Stimulated activated CD8-positive, alpha-beta memory T cell treated with anti-CD3 and anti-CD28 coated beads, Interleukin-7, amount 100 ng/mL, for 1 hour (primary cell): ENCODE measurements at places on chromosomes 1 and 21.

DNA sequence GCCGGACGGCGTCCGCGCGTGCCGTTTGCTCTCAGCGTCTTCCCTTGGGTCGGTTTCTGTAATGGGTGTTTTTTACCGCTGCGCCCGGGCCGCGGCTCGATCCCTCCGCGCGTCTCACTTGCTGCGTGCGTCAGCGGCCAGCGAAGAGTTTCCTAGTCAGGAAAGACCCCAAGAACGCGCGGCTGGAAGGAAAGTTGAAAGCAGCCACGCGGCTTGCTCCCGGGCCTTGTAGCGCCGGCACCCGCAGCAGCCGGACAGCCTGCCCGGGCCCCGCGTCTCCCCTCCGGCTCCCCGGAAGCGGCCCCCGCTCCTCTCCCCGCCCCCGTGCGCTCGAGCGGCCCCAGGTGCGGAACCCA is 159.8 kb downstream of the RUNX1 start:
- peak; percentile 35 for DNase-seq

DNA sequence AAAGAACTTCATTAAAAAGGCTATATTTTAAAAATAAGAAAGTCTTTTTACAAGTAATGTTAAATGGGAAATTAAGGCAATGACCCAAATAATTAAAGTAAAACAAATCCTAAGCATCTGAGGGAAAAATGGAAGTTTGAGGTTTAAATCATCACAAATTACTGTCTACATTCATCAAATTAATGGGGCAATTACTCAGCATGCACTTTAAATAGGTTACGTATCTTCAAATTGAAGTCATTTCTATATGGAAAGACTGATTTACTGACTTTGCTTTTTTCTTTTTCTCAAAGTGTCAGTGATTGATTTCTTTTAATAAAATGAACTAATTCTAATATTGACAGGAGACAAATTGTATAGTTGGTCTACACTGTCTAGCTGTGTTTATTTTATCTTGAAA is 1452.3 kb downstream of the NCAM2 start:
- DNase-seq: no peak

DNA sequence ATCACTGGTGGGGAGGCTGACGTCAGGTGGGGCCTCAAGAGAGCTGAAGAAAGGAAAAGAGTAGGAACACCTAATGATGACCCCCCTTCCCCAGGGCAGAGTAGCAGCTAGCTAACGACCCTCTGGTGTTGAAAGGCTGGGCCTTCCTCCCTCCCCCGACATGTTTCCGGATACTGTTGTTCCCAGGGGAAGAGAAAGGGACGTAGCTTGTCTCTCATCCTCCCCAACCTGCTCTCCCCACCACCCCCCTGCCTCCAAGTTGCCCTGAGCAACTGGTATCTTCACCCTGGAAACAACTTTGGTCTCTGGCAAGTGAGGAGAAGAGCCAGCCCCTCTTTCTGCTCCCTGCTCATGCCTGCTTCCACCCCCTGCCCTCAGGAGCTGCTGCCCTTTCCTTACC is 2.4 kb downstream of the SEMA6C start:
- no peak for DNase-seq

- no peak for DNase-seq
Measured at GRCh38 chr1:179327679-179328078, 34.1 kb downstream of the SOAT1 start.

- DNase-seq: no peak
Measured at GRCh38 chr21:42632771-42633690, 20.4 kb upstream of the PDE9A start.

DNA sequence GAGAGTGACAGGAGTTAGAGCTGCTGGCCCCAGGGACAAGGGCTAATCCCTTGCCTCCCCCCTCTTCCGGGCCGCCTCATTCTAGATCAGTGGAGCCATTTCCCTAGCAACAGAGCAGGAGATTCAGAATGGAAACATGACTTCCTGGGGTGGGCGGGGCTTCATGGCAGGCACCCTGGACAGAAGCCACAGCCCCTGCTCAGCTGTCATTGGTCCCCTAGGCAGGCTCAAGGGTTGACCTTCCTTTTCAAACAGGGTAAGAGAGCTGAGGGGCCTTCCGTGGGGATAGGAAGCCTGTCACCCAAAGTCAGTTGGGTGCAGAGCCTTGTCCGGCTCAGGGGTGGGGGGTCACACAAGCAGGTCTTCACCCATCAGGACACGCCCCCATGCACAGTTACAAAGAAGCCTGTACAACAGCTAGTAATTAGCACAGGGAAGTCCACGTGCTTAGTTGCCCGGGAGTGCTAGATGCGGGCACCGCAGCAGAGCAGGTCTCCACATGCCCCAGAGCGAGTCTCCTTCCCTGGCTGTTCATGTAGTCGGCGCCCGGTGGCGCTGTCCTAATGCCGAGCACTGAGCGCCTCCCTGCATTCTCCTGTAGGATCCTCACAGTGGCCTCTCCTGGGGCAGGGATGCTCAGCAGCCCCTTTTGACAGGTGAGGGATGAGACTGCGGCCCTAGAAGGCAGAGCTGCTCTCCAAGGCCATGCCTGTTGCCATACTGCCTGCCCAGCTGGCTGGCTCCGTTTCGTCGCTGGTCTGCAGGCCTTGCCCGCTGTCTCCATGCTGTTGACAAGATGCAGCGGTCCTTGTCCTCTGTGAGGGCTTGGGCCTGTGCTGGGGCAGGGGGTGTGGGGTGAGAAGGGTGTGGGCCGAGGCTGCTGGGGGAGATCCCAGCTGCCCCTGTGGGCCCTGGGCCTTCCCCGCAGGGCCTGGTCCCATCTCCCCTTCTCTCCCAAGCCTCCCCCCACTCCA is 5.1 kb downstream of the TMEM201 start:
- no peak for DNase-seq

DNA sequence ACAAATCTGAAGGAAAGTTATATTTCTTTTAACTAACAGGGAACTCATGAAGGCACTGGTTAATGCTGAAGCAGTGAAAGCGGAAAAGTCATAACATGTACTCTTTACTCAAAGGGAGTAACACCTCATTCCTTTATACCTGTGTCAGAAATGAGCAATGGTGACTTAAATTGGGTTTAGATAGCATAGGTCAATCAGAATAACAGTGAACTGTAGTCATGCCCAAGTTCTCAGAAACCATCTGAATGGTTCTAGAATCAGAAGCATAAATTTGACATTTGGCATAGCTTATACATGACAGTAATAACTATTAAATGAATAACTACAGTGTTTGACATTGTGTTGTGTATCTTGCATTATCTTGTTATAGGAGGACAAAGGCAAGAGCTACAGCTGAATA is 382.0 kb downstream of the NUF2 start:
- no peak for DNase-seq

DNA sequence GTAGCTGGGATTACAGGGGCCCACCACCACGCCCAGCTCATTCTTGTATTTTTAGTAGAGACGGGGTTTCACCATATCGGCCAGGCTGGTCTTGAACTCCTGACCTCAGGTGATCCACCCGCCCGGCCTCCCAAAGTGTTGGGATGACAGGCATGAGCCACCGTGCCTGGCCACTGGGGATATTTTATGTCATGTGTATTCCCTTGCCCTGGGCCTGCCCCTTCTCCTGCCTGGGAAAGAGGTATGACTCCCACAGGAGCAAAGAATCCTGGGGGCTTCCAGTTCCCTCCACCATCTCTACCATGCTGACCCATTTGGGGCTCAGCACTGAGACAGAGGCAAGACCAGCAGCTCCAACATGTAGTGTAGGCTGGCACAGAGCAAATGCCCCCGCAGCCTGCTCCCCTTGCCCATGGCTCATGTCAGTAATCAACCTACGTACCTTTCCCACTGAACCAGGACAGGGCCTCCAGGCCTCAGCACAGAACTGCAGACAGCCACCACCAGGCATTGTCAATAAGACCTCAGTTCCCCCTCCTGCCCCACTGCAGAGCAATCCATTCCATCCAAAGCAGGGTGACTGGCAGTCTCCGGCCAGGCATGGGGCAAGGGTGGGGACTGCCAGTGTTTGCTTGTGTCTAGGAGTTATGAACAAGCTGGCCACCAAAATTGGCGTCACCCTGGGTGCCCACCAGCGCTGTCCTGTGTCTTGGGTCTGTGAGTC is 35.2 kb downstream of the BMP8A start:
- no peak for DNase-seq

DNA sequence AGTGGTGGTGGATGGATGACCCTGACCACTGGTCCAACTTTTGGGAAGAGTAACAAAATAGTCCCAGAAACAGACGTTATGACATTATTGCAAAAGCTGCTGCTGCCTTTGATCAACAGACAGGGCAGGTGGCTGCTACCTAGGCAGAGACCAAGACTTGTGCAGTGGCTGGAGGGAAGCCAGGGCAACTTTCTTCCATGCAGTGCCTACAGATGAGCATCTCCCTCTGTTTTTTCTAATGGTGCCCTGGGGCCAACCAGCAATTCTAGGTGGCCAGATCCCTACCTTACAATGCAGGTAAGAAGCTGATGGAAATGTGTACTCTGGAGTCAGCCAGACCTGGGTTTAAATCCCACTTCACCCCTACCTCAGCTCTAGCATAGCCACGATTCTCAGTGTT is 283.1 kb upstream of the POU3F1 start:
- no peak for DNase-seq

DNA sequence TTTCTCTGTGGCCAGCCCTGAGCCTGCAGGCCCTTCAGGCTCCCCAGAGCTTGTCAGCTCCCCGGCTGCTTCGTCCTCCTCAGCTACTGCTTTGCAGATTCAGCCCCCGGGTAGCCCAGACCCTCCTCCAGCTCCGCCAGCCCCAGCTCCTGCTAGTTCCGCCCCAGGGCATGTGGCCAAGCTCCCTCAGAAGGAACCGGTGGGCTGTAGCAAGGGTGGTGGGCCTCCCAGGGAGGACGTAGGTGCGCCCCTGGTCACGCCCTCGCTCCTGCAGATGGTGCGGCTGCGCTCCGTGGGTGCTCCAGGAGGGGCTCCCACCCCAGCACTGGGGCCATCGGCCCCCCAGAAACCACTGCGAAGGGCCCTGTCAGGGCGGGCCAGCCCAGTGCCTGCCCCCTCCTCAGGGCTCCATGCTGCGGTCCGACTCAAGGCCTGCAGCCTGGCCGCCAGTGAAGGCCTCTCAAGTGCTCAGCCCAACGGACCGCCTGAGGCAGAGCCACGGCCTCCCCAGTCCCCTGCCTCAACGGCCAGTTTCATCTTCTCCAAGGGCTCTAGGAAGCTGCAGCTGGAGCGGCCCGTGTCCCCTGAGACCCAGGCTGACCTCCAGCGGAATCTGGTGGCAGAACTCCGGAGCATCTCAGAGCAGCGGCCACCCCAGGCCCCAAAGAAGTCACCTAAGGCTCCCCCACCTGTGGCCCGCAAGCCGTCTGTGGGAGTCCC is 45.4 kb downstream of the YARS1 start:
- DNase-seq: no peak

DNA sequence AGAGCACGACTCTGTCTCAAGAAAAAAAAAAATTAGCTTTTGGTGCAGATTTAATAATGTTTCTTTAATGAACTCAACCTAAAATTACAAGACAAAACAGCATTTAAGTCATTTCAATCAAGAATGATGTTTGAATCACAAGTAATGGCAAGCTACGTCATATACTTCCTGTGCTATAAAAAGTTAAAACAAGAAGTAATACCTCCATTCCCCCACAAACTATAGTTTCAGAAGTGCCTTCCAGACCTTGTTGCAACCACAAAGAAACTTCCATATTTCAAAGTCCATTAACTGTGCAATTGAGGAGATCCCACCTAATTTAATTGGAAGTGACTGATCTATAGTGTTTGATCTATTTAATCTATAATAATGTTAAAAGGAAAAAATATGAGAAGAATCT is 15.1 kb downstream of the NRDC start:
- DNase-seq: no peak
